ENCODE measurements at places on chromosomes 2 and 18.

DNA sequence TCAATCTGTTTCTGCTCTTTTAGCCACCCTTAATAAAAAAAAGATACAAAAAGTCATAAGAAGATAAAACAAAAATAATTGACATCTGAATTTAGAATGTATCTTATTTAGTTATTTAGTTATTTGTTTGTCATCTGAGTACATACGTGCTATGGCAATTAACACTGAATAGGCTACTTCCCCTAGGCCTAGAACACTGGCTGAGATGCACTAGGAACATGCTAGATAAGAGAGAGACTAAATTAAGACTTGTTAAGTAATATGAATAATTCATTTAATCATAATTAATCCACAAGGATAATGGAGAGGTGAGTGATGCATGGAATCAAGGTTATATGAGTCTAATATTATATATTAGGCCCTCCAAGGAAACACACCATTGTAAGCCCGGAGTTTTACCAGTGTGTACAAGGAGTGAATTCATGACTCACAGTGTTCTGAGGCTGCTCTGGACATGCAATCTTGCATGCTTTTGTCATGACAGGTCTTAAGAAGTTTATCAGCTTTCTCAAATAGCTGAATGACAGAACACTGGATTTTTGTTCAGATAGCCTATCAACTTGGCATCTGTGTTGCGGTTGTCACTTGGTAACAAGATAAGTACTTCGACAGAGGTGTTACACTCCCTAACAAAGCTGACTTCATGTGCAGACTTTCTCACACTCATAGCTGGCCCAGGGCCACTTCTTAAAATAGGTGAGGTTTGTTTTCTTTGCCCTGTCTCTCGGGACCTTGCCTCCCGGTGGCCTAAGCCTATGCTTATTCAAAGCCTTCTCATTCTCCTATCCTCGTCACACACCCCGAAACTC is 5.0 kb upstream of the SERPINB2 start:
- no peak for DNase-seq

DNA sequence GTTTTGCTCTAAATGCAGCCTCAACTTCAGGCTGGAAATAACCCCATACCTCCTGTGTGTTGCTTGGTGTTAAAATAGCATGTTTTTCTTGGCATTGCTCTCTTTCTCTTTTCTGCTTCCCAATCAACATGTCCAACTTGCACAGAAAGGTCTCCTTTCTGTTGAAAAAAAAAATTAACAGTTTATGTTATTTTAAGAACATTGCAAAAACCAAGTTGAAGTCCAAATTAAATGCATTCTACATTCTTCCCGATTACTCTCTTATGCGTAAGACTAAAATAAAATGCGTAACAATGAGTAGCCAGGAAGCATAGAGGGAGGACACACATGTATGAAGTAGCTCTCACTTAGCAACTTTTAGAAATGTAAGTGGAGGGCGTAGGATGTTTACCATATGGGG is 1406.1 kb upstream of the NXPH2 start:
- no peak for DNase-seq

- no peak for DNase-seq
Observed at GRCh38 chr2:120398051-120398995, 52.4 kb downstream of the INHBB start.

GRCh38 chr2:208129744-208130711 is at the start of gene CRYGC:
CRYGC (minus strand) TSS chr2:208129828; CDS start chr2:208129792, 36 bp downstream.
- no peak for DNase-seq

DNA sequence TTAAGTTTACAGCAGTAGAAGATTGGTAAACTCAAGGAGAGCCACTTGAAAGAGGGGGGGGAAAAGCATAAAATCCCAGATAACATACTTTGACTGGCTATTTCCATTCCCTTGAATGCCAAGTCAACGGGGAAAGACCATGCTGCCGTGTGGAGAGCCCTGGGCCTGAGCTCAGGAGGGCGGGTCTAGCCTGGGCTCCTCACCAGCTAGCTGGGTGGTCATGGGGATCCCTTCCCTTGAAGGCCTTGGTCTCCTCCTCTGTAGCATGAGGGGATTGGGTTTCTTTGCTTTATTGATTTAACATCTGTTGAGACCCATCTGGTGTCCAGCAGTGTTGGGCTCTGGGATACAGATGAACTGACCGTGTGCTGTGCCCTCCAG is 35.0 kb downstream of the TEX51 start:
- no peak for DNase-seq

- no peak for DNase-seq
Observed at GRCh38 chr2:186183406-186183805, 302.7 kb upstream of the ZC3H15 start.

- no peak for DNase-seq
Observed at GRCh38 chr2:208142240-208142924, 3.6 kb downstream of the CRYGB start.

- no peak for DNase-seq
Observed at GRCh38 chr2:151472966-151473365, 63.3 kb downstream of the RIF1 start.

- no peak for DNase-seq
Observed at GRCh38 chr2:97734061-97735051, 21.0 kb downstream of the ZAP70 start.

- no peak for DNase-seq
Observed at GRCh38 chr18:77065221-77065981, 67.2 kb downstream of the MBP start.

GRCh38 chr2:55361465-55362189 is 58.0 kb downstream of the CCDC88A start:
- DNase-seq, result no peak

DNA sequence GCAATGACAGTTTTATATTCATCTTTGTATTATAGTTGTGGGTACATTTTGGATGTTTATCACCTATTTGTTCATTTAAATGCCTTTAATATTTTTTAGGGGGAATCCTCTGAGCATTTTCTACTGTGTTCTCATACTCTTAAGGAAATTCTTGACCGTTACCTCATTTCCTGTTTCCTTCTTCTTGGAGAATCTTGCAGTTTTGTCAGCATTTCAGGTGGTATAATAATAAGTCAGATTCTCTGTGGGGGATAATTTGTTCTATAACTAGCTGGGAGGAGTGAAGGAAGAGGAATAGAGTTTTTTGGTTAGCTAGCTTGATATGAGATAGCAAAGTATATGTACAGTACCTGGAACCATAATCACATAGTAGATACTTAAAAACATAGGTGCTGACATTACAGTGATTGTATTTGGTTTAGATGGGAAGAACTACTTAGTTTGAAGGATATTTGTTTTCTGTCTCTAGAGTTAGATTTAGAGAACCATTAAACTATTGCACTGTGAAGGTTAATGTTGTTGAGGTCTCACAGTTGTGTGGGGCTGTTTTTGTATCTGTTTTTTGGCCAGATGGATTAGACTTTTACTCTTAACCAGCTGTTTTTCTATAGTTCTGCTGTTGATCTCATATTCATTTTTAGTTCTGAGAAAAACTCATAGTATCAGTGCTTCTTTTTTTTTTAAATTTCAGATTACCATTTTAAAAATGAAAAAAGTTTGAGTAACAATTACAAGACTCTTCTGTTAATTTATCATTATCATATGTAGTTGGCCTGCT is 14.2 kb downstream of the MTX2 start:
- DNase-seq, result no peak

DNA sequence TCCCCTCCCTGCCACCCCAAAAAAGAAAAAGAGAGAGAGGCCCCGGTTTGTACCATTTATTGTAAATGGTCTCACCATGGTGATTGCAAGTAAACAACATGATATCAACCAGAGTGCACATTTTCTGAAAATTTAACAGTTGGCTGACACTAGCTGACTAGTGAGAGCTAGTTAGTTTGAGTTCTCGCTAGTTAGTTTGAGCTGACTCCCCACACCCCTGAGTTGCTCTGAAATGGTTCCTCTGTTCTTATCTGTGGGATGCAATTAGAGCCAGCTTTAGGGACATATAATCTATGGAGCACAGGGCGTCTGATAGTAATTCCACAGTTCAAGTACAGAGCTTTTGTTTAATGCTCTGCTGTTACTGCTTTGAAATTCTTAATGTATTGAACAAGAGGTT is 13.1 kb downstream of the CASP10 start:
- DNase-seq, result no peak

- no peak for DNase-seq
Observed at GRCh38 chr2:231218366-231218765, 19.9 kb downstream of the ARMC9 start.

DNA sequence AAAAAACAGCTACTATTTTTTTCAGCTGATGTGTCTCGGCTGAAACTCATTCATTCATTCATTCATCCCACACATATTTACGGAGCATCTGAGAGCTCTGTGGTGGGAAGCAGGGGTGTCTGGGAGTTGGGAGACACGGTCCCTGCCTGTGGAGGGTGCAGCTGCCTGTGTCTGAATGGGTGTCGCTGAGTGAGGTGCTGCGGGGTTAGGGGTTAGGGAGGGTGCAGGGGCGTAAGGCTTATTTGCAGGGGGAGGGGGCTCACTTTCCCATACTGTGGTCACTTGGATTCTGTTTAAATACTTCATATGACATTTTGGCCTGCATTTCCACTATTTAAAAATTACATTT is 89.4 kb upstream of the ASB18 start:
- no peak for DNase-seq

DNA sequence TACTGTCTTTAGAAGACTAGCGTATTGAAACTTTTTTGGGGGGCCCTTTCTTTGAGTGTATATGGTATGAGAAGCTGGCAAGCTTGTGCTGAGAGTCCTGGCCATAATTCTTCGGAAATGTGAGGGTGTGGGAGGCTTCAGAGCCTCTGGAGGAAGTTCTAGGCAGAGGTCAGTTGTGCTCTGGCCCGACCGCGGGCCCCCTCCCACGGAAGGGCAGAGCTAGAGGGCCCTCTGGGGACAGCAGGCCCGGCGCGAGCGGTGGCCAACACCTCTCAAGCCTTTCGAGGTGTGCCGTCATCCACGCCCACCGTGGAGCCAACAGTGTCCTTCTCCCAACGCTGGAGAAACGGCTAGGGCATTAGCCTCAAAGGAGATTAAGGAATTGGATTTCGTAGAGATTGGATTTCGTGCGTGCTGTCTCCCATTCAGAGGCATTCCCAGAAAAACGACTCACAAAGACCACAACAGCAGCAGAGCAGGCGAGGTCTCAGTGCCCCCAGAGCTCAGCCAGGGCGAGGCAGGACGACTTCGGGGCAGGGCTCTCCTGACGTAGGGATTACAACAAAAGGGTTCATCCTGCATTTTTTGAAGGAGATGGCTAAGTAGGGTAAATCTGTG is 2.2 kb upstream of the MTCL1 start:
- no peak for DNase-seq

GRCh38 chr18:14974088-14974487 is 226.1 kb downstream of the ANKRD30B start:
- no peak for DNase-seq
